ENCODE measurements at places on chromosomes 12 and 14. TPM values are rescaled to one million over a fixed set of nuclear protein-coding genes. Genes with fewer than 3 reads are reported as not detected.
A peak's percentile ranks its signal among the peaks of the same experiment; 100 is the strongest.

CAPZA3 gene
- 0.04 TPM for polyA plus RNA-seq

ZNF891 gene
- 3.2 TPM for polyA plus RNA-seq

NPFF gene
- polyA plus RNA-seq, result not detected

C1S gene
- polyA plus RNA-seq, result 80.5 TPM

LRTM2 gene
- polyA plus RNA-seq, result 0.13 TPM

KRT2 gene
- polyA plus RNA-seq, result 0.54 TPM

TBX3 gene
- polyA plus RNA-seq, result 71.7 TPM

PTCSC3 gene
- not detected for polyA plus RNA-seq

PPP1CC gene
- polyA plus RNA-seq, result 190 TPM

NPC2 gene
- 431 TPM for polyA plus RNA-seq

P2RX2 gene
- 24.1 TPM for polyA plus RNA-seq

A2M gene
- polyA plus RNA-seq, result 74.4 TPM

PCED1B gene
- 4.3 TPM for polyA plus RNA-seq

- no peak overlapping the region for H3K4me3 ChIP-seq
- peaks cover 4% of the 10 kb centered on the region for H3K4me1 ChIP-seq
- DNase-seq, result no peak
These were observed 3.5 kb downstream of the HMGA2 start for GRCh38 chr12:65827827-65828231.

- no peak for DNase-seq
- no peak overlapping the region for H3K27ac ChIP-seq
- no peaks in the 10 kb centered on the region for H3K27me3 ChIP-seq
- H3K4me3 ChIP-seq, result no peak overlapping the region
- H3K36me3 ChIP-seq, result no peaks in the 10 kb centered on the region
These were observed 247.5 kb downstream of the SLC16A7 start for GRCh38 chr12:59843260-59843843.

GRCh38 chr14:97290065-97290464, 492.9 kb downstream of the VRK1 start:
- H3K4me1 ChIP-seq, result no peaks in the 10 kb centered on the region
- DNase-seq, result no peak
- no peaks in the 10 kb centered on the region for H3K36me3 ChIP-seq
- H3K27ac ChIP-seq, result no peak overlapping the region

GRCh38 chr12:53550595-53550994, 43.3 kb upstream of the NPFF start:
- no peaks in the 10 kb centered on the region for H3K27me3 ChIP-seq
- H3K27ac ChIP-seq, result no peak overlapping the region
- H3K36me3 ChIP-seq, result peaks cover 42% of the 10 kb centered on the region
- H3K4me3 ChIP-seq, result no peak overlapping the region
- DNase-seq, result no peak

- no peak overlapping the region for H3K4me3 ChIP-seq
- no peaks in the 10 kb centered on the region for H3K36me3 ChIP-seq
- no peak overlapping the region for H3K27ac ChIP-seq
- no peaks in the 10 kb centered on the region for H3K4me1 ChIP-seq
- no peaks in the 10 kb centered on the region for H3K27me3 ChIP-seq
These were observed 89.3 kb downstream of the OSBPL8 start for GRCh38 chr12:76470028-76470939.

- peak; percentile 75 for DNase-seq
- H3K27ac ChIP-seq, result peak overlapping the region; percentile 73
- H3K4me1 ChIP-seq, result peaks cover 75% of the 10 kb centered on the region
- no peaks in the 10 kb centered on the region for H3K27me3 ChIP-seq
These were observed 7.7 kb upstream of the INF2 start for GRCh38 chr14:104681689-104682074.

GRCh38 chr12:58414398-58414871, 473.1 kb downstream of the ATP23 start:
- H3K4me1 ChIP-seq, result peaks cover 25% of the 10 kb centered on the region
- H3K36me3 ChIP-seq, result no peaks in the 10 kb centered on the region
- H3K4me3 ChIP-seq, result no peak overlapping the region
- DNase-seq, result no peak

DNA sequence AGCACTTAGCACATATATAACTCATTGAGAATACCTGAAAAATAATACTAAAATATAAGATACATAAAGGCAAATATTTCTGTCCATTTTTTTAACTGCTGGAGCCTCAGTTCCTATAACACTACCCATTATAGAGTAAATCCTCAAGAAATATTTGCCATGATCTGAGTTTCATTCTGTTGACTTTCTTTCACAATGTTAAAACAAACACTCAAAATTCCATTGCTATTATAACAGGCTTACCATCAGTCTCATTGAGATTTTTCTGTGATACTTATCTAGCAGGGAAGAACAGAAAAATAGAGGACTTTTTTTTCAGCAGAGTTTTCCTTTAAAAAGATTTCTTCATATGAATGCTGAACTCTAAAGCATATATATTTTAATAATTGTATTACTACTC, 24.5 kb downstream of the LMO3 start:
- no peaks in the 10 kb centered on the region for H3K36me3 ChIP-seq
- no peak for DNase-seq
- H3K4me1 ChIP-seq, result no peaks in the 10 kb centered on the region
- H3K27me3 ChIP-seq, result no peaks in the 10 kb centered on the region

- H3K27me3 ChIP-seq, result no peaks in the 10 kb centered on the region
- no peak overlapping the region for H3K4me3 ChIP-seq
- DNase-seq, result no peak
- no peak overlapping the region for H3K27ac ChIP-seq
These were observed 326.7 kb upstream of the TMPO start for GRCh38 chr12:98188650-98189077.

DNA sequence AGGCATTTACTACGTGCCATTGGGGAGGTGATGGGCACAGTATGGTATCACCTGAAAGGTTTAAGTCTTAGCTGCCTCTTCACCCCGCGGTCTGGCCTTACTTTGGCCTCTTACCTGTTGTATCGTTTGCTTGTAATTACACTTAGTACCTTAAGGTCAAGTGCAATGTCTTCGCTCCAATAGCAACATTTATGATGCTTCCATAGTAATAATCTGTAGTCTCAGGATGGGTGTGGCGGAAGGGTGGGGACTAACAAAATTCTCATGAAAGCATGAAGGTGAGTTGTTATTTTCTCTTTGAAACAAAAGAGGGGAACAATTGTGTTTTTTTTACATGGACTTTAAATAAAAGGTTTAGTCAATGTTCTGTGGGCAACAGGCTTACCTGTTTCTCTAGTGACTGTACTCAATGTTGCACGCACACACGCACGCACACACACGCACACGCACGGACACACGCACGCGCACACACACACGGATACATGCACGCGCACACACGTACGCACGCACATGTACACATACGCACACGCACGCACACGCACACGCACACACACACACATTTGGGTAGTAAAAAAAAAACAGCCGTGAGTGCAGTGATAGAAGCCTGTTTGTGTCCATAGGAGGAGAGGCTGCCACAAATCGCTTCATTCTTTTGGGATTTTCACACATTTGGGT, 91.4 kb downstream of the DNAH10 start:
- H3K36me3 ChIP-seq, result no peaks in the 10 kb centered on the region
- DNase-seq, result peak; percentile 81

- H3K27ac ChIP-seq, result no peak overlapping the region
- no peaks in the 10 kb centered on the region for H3K4me1 ChIP-seq
- DNase-seq, result no peak
- H3K36me3 ChIP-seq, result peaks cover 8% of the 10 kb centered on the region
- H3K27me3 ChIP-seq, result no peaks in the 10 kb centered on the region
These were observed 202.7 kb downstream of the FBXL14 start for GRCh38 chr12:1391722-1392121.

GRCh38 chr14:61652526-61653262, 42.6 kb upstream of the HIF1A start:
- H3K4me3 ChIP-seq, result no peak overlapping the region
- no peaks in the 10 kb centered on the region for H3K36me3 ChIP-seq
- DNase-seq, result no peak

GRCh38 chr12:112850383-112850782, 56.4 kb upstream of the OAS1 start:
- H3K4me1 ChIP-seq, result no peaks in the 10 kb centered on the region
- no peak overlapping the region for H3K4me3 ChIP-seq
- H3K36me3 ChIP-seq, result no peaks in the 10 kb centered on the region

GRCh38 chr12:16472631-16473030, 125.2 kb downstream of the MGST1 start:
- no peaks in the 10 kb centered on the region for H3K4me1 ChIP-seq
- no peaks in the 10 kb centered on the region for H3K36me3 ChIP-seq
- no peak for DNase-seq
- H3K27ac ChIP-seq, result no peak overlapping the region
- no peak overlapping the region for H3K4me3 ChIP-seq

DNA sequence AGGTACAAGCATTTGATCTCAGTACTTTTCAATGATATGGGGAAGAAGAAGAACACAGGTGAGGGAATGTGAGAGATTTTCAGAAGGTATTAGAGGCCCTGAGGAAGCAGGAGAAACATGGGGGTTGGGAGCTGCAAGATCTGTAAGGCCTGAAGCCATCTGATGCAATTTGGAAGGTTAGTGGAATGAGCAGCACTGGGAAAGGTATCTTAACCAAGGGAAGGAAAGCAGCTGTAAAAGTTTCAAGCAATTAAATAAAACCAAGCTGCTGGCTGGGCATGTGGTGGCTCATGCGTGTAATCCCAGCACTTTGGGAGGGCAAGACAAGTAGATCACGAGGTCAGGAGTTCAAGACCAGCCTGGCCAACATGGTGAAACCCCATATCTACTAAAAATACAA, 104.4 kb upstream of the PARP11 start:
- DNase-seq, result no peak
- no peaks in the 10 kb centered on the region for H3K27me3 ChIP-seq
- no peaks in the 10 kb centered on the region for H3K36me3 ChIP-seq

- no peaks in the 10 kb centered on the region for H3K36me3 ChIP-seq
- no peak overlapping the region for H3K27ac ChIP-seq
These were observed 95.8 kb downstream of the TMTC3 start for GRCh38 chr12:88237954-88238353.

DNA sequence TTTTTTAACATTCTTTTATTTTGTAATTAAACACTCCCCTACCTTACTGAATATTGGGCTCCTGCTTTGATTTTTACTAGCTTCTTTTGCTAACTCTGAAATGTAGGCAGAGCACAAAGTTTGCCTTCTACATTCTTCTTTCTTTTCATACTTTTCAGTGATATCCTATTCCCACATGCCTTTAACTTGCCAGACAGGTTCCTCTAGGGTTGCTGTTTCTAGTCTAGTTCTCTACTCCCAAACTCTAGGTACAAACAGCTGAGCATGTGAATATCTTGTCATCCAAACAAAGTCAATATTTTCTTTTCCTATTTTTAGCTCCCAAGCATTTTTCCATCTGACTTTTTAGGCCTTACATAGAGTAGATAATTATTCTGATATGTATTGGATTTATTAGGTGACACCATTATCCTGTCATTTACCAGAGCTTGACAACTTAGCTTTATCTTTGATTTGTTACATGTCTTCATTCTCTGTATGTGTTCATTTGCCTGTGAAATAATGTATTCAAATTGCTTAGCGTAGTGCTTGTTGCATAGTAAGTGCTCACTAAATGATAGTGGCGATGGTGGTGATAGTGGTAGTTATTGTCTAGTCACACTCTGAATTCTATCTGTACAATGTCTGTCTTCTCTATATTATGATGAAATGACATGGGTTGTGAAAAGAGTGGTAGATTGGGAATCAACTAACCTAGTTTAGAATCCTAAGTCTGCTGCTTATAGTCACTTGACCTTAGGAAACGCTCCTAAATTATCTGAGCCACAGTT, 73.6 kb upstream of the DNM1L start:
- no peak overlapping the region for H3K27ac ChIP-seq
- H3K4me1 ChIP-seq, result no peaks in the 10 kb centered on the region
- no peak for DNase-seq
- no peaks in the 10 kb centered on the region for H3K27me3 ChIP-seq
- H3K4me3 ChIP-seq, result no peak overlapping the region

GRCh38 chr14:101715210-101716076, 46.1 kb upstream of the PPP2R5C start:
- H3K4me1 ChIP-seq, result no peaks in the 10 kb centered on the region
- no peaks in the 10 kb centered on the region for H3K36me3 ChIP-seq
- H3K4me3 ChIP-seq, result no peak overlapping the region
- no peak for DNase-seq
- H3K27ac ChIP-seq, result no peak overlapping the region

DNA sequence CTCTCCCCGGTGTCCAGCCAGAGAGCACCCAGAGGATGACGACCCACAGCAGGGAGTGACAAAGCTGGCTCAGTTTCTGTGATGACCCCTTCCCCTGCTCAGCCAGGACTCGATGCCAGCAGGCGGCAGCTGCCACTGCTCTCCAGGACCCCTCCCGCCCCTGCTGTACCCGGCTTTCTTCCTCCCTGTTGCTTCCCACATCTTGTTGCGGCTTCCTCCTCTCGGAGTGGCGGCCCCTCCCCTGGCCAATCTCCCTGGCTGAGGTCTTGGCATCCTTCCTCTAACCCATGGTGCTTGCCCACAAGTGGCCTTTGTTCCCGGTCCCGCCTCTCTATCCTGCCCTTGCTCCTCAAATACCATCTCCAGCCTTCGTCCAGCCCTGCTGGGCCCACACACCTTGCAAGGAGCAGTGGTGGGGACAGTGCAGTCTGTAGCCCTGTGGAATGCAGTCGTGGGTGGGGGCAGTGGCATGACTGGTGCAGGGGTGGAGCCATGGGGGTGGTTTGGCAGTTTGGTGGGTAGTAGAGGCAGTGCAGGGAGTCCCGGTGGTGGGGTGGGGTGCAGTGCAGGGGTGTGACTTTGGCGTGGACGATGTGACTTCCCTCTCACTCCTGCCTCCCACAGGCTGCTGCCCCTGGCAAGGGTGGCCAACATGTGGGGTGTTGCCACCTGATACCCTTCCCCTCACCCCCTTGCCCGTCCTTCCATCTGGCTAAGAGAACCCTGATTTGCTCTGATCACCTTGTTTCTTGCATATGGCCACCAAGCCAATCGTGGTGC, 16.3 kb upstream of the BEGAIN start:
- H3K27me3 ChIP-seq, result peaks cover 10% of the 10 kb centered on the region
- H3K4me1 ChIP-seq, result no peaks in the 10 kb centered on the region
- no peaks in the 10 kb centered on the region for H3K36me3 ChIP-seq
- no peak overlapping the region for H3K4me3 ChIP-seq
- no peak overlapping the region for H3K27ac ChIP-seq
- DNase-seq, result no peak

GRCh38 chr12:103928682-103929045, 1.5 kb upstream of the HSP90B1 start:
- H3K27me3 ChIP-seq, result no peaks in the 10 kb centered on the region
- peak overlapping the region; percentile 93 for H3K27ac ChIP-seq
- peaks cover 15% of the 10 kb centered on the region for H3K36me3 ChIP-seq

All from large intestine (tissue), 12 donors.